ENCODE measurements at places on chromosomes 1 and 21.

- no peak for DNase-seq
Measured at GRCh38 chr1:229003233-229004031, 267.5 kb upstream of the RAB4A start.

DNA sequence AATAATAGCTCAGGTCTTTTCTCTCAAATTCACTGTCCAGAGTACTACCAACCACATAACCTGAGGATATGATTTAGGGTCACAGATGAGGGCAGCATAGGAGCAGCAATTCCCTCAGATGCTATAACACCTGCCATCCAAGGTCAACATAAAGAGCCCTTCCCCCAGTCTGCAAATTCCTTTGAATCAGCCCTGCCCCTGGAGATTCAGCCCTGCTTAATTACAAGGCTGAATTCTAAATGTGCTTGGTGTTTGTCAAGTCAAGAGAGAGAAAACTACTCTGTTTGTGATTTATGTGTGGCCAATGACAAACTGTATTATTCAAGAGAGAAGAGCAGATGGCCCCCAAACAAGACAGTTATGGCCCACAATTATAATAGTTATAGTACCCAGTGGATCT, 195.7 kb upstream of the ADGRL2 start:
- DNase-seq, result no peak

DNA sequence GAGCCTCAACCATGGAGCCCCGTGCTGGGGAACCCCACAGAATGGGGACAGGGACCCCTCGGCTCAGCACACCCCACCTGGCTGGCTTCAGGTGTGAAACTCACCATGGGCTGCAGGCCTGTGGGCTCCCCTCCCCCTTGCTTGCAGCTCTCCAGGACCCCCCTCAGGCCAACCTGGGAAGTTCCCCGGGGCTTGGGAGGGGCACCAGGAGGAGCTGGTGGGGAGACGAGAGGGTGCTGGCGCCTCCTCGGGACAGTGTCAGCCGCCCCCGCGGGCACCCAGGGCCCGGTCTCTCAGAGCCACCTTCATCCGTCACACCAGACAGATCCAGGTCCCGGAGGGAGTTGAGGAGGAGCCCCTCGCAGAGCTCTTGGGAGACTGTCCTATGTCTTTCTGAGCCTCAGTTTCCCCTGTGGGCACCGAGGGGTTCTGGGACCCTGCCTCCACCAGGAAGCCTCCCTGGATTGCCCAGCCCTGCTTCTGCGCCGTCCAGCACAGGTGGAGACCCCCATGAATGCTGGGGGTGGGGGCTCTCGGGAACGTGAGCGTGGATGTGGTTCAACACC, 657 bp upstream of the TNFRSF18 start:
- no peak for DNase-seq

- no peak for DNase-seq
Measured at GRCh38 chr21:41010101-41010435, 157.9 kb upstream of the BACE2 start.

- no peak for DNase-seq
Measured at GRCh38 chr1:172980456-172980855, 70.3 kb downstream of the TNFSF18 start.

DNA sequence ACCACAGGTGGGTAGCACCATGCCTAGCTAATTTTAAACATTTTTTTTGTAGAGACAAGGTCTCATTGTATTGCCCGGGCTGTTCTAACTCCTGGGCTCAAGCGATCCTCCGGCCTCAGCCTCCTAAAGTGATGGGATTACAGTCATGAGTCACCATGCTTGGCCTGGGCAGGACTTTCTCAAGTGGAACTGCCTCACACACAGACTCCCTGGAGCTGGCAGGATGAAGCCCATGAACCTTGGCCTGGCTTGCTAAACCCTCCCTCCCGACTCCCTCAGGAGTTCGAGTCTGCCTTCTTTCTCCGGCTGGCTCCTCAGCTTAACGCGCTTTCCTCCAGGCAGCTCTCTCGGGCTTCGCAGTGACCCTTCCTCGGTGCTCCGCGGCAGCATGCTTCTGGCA, 7.7 kb upstream of the ECE1 start:
- DNase-seq, result no peak

DNA sequence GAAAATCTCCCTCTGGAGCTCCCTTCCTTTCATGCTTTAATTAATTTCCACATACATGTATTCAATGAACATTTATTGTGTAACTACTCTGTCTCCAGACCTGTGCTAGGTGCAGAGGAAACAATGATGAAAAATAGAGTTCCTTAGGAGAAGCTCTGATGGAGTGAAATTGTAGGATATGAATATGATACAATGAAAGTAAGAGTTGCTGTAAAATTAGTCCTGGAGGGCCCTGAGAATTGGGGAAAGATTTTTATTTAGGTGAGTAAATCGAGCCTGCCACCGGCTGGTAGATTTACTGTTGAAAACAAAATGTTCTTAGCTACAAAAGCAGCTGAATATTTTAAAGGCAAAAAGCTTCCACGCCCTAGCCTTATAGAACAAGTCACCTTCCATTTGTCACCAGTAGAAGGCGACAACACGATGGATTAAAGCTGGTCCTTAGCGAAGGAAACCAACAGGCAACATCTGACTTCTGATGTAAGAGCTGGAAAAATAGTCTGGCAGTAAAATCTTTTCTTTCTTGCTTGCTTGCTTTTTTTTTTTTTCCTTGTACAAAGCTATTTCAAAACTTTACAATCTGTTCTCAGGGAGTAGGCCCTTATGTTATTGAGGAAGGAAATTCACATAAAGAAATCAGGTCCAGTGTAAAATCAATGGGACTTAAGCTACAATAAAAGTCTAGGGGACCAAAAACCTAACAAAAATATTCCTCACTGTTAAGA, 82.0 kb upstream of the ROR1 start:
- DNase-seq, result no peak

GRCh38 chr1:245197121-245197520, 42.3 kb downstream of the KIF26B start:
- DNase-seq, result no peak

DNA sequence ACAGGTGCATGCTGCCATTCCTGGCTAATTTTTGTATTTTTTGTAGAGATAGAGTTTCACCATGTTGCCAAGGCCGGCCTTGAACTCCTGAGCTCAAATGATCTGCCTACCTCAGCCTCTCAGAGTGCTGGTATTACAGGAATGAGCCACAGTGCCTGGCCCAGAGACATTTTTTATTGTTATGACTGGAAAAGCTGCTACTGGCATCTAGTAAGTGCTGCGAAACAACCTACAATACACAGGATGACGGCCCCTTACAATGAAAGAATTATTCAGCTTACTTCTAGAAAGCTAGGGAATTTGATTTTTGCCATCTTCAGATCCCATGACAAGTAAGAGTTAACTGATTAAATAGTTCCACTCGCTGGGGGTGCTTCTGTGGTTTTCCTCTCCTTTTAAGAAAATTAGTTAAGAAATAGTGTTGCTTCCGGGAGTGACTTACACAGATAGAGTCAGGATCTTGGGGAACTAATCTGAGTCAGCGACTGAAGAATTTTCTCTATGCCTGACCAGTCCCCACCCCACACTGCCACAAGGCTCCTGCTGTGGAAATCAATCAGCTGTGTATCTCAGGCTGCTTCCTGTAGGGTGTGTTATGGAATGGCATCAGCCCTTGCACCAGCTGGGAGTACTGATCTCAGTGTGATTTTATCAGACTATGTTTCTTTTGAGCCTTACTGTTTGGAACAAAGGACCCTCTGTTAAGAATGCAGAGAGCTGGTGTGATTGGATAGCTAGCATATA, 93.0 kb upstream of the BMP8A start:
- DNase-seq, result no peak

DNA sequence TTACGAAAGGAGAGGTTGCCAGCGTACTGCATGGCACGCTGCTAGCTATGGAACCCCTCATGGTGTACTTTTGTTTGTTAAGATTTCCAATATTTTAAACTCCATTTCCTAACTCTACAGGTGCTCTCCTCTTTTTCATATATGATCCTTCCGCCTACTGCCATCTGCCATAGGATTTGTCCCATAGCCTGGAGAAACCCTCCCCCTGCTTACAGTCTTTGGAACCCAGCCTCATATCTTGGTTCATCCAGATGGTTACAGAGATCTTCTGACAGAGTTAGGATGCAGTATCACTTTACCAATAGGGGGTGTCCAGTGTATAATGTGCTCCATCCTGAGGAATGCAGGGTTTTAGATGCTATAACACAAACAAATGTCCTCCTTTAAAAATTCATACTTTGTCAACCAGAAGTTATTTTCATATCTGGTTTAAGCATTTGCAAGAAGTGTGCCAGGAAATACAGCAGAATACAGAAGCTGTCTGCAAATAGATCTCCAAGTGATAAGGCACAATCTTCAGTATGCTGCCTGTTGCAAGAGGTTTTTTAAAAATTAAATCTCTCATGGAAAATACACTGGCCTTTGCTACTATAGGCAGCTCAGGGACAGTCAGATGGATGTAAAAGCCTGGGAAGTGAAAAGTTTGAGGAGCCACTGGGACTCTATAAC, 377.8 kb downstream of the KCNH1 start:
- no peak for DNase-seq

- DNase-seq, result no peak
Measured at GRCh38 chr1:21564521-21565095, 55.4 kb downstream of the ALPL start.

DNA sequence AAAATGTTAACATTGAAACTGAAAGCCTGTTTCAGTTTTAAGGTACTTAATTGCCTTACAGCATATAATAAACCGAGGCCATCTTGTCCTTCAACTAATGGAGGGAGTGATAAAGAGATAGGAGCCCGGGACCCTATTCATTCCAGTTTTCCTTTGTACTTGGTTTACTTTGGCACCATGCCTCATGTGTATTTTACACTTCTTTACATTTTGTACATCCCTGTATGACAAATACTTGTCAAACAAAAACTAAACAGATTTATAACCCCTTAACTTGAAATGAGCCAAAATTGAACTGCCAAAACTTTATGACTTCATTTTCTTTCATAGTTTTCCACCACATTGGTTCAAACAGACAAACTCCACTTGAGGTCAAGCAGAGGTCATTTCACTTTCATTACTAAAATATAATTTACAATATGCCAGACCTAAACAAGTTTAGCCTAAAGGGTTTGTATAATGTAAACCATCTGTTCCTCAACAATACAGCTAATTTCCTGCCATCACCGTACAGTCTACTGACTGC, 30.9 kb upstream of the UBE2U start:
- DNase-seq, result no peak

GRCh38 chr1:230401763-230402294, 24.3 kb downstream of the PGBD5 start:
- no peak for DNase-seq

GRCh38 chr1:219283541-219283940, 109.9 kb downstream of the LYPLAL1 start:
- no peak for DNase-seq

DNA sequence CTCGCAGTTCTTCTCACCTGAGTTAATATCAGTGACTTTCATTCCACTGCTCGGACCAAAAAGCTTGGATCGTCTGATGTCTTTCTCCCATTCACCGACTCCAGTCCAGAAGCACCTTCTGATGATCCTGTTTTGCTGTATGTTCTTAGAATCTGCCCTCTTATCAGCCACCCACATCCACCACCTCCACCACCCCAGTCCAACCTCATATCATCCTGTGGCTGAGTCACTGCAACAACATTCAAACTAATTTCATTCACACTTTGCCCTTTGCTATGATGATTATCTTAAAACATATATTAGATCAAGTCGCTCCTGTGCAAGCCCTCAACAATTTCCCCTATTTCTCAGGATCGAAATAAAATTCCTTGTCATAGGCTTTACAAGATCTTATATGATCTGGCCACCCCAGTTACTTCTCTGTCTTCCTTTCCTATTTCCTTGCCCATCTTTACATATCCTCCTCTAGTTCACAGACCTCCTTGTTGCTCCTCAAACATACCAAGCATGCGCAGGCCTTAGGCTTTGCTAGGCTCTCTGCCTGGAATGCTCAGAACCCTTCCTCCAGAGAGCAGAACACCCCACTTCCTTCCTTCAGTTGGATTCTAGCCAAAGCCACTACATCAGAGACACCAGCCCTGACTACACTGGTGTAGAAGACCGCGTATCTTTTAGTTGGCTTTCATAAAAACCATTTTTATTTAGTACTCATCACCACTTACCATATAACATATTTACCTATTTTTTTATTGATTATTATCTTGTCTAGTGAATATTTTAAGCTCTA, 335.7 kb upstream of the GREM2 start:
- no peak for DNase-seq

- DNase-seq, result no peak
Measured at GRCh38 chr21:41643246-41643966, 123.4 kb downstream of the RIPK4 start.

DNA sequence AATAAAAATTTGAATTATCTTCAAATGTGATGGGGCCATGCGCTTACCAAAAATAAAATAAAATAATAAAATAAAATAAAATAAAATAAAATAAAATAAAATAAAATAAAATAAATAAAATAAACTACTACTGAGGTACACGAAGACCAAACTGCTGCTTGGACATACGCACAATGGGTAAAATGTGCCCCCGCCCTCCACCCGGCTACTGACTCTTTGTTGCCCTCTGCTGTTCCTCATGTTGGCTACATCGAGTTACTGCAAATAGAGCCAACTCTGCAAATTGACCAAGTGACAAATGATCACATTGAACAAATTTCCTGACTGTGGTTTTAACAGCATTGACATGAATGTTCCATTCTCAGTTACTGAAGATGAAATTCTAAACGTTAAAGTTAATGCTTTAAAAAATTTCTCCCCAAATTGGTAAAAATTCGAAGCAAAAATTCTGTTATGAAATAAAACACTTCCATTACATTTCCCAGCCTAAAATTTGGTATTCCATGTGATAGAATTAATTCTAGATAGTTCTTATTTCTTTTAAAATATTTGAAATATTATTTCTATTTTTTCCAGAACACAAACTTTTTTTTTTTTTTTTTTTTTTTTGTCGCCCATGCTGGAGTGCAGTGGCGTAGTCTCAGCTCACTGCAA, 18.8 kb upstream of the MAP1LC3C start:
- DNase-seq, result no peak

GRCh38 chr1:9321986-9322660, 29.4 kb downstream of the SPSB1 start:
- DNase-seq, result no peak

- DNase-seq, result peak; percentile 60
Measured at GRCh38 chr1:100351095-100351887, 1.0 kb upstream of the CDC14A start.

DNA sequence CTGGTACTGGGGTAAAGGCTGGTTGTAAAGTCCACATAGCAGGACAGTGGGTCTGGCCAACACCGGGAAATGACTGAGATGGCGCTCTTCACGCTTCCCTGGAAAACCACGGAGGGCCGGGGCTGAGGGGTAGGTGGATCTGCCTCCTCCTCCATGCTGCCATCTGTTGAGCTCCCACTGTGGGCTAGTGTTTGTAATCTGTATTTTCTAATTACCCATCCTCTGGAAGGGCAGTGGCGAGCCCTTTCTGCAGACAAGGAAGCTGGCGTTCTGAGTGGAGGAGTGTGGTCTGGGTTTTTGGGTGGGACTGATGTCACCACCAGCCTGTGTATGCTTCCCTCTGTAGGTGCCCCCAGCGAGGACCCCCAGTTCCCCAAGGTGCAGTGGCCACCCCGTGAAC, 34.1 kb upstream of the LHX4 start:
- DNase-seq, result no peak
